Muscle of arm (tissue), 14 donors: ENCODE measurements at places on chromosomes 7 and 10. TPM values are rescaled to one million over a fixed set of nuclear protein-coding genes. Genes with fewer than 3 reads are reported as not detected.

GRCh38 chr7:112540839-112541577 is 60.2 kb downstream of the LSMEM1 start:
- DNase-seq = no peak

DNA sequence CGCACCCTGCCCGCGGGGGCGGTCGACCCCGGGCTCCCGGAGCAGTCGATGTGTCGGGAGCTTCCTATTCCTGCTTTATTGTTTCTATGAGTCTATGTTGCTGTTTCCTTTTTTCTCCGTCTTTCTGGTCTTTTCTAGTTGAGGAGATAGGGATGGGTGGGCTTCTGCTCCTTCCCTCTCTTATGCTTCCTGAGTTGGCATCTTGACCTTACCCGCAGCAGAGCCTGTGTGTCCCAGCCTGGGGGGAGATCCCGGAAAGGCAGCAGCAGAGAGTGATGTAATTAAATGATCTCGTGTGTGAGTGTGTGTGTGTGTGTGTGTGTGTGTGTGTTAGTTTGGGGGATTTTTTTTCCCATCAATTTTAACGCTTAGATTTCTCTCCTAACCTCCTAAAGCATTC is 486 bp upstream of the SORCS1 start:
- no peak for DNase-seq

- peak; percentile 19 for DNase-seq
Measured at GRCh38 chr10:74738985-74739567, 87.3 kb upstream of the KAT6B start.

- peak; percentile 24 for DNase-seq
Measured at GRCh38 chr7:95550546-95550945, 45.8 kb downstream of the PDK4 start.

DNA sequence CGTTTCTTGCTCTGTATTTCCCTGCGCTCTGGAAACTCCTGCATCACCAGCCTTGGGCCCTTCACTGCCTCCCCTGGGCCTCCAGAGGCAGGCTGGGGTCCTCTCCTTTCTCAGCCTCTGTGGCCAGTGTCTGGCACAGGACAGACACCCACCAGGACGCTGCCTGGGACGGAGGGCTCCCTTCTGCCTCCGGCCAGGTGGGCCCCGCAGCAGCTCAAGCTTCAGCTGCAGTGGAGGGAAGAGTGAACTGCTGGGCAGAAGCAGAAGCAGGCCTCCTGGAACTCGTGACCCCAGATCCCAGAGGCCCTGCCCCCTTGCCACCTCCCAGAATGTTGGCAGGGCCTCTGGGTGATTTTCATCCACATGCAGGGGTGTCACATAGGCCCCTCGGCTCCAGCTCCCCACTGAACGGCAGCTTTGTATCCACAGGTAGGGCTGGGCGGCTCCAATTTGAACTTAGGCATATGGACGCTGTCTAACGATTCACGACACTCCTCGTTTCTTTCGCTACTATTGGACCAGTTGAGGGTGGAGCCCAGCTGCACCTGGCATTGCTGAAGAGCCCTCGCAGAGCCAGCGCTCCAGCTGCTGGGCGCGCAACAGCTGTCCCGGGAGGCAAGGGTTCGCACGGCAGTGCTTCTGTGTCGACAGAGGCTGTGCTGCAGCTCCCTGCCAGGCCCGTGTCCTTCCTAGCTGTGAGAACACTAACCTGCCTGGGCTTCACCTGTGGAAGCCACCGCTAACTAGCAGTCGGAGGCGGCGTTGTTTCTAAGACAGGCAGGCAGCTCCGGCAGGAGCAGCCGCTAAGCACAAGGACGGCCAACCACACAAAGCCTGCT is 18.4 kb upstream of the GPR146 start:
- no peak for DNase-seq

GRCh38 chr7:104208421-104208780 is 588 bp upstream of the ORC5 start:
- no peak for DNase-seq

DNA sequence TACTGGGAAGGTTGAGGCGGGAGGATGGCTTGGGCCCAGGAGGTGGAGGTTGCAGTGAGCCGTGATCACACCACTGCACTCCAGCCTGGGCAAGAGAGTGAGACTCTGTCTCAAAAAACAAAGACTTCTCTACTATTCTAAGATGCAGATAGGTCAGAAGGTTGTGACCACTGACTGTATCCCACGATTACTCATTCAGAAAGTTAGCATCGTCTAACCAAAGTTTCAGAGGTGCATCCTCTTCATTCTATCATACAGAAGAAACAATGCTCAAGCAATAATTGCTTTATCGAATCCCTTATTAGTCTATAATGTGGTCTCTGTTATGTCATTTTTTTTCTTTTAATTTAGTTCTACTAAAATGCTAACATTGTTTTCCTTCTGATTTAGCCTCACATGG is 348.7 kb upstream of the LRGUK start:
- no peak for DNase-seq

- DNase-seq = no peak
Measured at GRCh38 chr7:54345746-54346145, 196.4 kb upstream of the VSTM2A start.

- no peak for DNase-seq
Measured at GRCh38 chr10:6027929-6028328, 34.2 kb downstream of the IL2RA start.

DNA sequence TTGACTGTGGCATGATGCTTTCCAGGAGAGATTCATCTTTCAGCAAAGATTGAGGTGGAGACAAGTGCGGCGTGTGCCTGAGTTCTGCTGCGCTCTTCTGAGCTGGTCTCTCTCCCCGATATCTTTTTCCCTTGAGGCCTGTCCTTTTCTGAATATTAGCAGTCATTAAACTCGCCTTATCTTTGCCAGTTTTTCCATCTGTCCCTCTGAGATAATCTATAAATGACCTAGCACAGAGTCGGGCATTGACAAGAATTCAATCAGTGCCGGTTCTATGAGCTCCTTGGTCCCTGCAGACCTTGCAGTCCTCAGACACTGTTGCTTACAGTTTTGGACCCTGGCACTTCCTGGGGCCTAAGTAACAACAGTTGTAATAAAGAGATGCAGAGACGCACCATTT is 89.7 kb upstream of the IKZF1 start:
- no peak for DNase-seq

GRCh38 chr10:113735913-113736312 is 15.6 kb upstream of the PLEKHS1 start:
- DNase-seq = no peak

DNA sequence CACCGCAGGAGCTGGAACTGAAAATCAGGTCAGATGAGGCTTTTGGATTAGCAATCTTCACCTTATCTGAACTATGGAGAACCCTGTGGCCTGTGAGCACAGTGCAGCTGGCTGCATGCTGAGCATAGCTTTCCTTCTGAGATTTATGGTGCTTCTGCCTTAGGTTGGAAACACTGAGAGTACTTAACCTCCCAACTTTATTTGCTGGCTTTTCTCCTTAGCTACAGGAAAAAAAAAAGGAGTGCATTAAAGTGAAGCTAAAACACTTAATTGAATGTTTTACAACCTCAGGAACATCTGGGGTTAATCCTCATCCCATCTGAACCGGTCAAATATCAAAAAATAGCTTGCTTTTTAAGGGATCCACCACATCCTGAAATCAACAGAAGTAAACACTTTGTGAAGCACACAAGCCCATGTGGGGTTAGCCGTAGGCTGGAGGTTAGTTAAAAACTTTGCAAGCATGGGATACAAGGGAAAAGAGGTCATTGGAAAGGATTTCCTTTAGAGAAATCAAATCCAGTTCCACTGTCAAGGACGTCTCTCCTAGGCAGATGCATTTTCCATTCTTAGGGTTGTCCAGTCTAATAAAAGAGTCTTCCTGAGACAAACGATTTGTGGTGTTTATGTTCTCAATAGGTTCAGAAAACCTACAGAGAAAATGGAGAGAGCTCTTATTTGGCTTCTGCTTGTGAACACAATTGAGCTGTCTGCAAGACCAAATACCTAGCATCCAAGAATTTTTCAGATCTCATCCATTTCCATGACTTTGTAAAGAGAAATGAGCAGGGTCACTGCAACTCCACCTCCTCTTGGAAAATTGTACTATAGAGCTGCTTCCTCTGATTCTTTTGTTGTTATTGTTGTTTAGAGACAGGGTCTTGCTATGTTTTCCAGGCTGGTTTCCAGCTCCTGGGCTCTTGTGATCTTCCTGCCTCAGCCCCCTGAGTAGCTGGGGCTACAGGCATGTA is 470.4 kb upstream of the IGFBP3 start:
- DNase-seq = peak; percentile 74

DNA sequence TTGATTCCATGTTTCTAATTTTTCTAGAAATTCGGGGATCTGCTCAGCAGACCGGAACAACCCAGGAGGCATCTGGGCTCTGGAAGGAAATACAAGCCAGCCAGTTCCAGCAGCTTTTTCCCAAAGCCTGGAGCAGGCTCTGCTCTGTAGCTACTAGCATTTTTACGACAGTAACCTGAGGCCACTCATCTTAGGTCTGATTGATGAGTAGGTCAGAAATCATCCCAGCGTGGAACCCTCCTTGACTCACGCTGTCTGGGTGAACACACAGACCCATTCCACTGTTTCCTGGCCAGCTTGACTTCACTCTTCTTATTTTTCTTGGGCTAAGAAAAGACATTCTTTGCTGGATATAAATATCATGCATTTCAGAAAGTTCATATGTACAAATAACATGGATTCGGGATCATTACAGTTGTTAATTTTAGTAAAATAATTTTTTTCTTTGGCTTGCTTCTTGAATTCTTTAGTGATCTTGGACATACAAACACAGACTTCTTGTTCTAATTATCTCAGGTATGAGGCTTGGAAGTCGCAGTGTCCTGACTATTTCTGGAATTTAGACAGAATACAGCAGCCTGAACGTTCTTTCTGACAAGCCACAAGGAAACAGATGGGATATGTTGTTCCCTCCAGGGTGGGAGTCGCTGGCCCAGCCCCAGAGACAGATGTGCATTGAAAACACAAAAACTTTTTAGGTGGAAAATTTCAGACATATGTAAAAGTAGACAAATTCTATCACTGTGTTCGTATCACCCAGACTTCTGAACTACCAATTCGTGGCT is 54.6 kb upstream of the PITRM1 start:
- peak; percentile 48 for DNase-seq

GRCh38 chr7:109646124-109646523 is 1076.5 kb downstream of the DNAJB9 start:
- DNase-seq = no peak

DNA sequence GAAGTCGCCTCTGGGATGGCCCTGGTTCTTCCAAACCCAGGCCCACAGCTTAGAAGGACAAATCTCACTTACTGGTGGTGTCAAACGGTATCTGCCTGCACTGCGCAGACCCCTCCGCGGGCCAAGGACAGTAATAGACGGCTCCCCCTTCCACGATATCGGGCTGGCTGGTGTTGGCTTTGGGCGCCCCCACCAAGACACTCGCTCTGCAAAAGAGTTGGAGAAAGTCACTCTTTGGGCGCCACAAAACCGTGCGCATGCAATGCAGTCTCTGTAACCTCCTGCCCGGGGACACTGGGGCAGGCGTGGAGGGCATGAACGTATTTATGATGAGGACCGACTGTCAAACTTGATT is 1.1 kb downstream of the ITGA8 start:
- DNase-seq = no peak

DNA sequence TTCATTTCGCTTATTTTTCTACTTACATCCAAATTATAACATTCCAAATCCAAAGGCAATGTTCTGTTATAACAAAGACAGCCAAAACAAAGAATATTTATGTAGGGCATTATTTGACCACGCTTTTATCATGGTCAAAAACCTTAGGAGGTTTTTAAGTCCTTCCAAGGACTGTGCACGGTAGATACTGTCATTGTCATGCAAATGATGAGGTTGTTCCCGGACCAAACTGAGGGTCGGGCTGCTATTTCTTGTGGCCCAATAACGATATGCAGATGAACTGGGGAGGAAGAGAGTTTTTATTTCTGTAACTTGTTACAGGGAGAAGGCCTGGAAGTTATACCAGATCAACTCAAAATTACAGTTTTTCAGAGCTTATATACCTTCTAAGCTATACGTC is 56.6 kb upstream of the STEAP4 start:
- DNase-seq = no peak

DNA sequence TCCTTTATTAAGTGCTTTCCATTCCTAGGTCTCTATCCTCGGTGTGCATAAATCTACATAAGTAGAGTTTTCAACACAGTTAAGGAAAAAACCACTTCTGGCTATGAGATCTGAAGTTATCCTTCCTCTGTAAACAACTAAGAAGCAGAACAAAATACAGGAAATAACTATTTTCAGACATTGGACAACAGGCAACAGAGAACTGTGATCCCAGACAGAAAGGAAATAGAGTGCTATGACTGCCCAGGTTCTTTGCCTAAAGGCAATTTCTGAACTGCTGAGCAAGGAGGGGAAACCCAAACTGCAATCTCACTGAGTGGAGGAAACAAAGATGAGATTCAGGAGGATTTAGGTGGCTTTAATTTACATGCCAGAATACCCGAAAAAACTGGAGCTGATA is 285.4 kb downstream of the SNX13 start:
- DNase-seq = no peak

DNA sequence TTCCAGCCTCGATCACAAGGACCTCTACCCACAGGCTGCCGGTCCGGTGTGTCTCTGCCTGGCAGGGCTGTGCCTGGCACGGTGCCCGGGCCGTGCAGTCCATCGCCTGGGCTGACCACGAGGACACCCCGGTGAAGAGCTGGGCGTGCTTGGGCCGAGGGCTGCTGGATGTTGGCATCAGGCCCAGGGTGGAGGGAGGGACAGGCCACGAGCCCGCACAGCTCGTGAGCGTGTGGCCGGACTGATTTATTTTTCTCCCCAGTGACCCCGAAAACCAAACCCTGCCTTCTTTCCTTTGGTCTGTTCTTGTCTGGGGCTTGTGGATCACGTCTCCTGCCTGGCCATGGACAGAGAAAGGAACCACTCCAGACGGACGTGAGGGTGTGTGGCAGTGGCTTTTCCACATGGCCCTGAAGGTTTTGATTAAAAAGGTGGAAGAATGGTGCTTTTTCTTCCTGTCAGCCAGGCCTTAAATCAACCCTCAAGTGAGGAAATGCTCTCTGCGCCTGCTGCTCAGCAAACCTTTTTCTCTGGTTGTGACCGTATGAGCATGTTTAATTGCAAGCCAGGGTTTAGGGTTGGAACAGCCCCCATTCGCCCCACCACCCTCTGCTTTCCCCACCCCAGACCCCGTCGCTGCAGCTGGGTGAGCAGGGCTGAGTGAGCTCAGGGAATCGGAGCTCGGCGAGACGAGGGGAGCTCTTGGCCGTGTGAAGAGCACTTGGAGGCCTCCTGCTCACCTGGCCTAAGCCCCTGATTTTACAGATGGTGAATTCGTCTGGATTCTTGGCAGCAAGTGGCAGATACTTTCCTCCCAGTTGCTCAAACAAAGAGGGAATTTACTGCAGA is 130.1 kb downstream of the RGS10 start:
- DNase-seq = peak; percentile 87

GRCh38 chr7:47711776-47712175 is 129.9 kb upstream of the TNS3 start:
- DNase-seq = no peak

The PRLHR gene
- not detected for polyA plus RNA-seq

The ZNF425 gene
- polyA plus RNA-seq = 3.8 TPM

The GIMAP7 gene
- not detected for polyA plus RNA-seq

The CALML3 gene
- polyA plus RNA-seq = 0.20 TPM

The DGKI gene
- 0.88 TPM for polyA plus RNA-seq

The CDNF gene
- polyA plus RNA-seq = 2.2 TPM

The NANOS1 gene
- 6.9 TPM for polyA plus RNA-seq

The PLXNA4 gene
- polyA plus RNA-seq = 1.8 TPM

The RSPH10B2 gene
- 0.13 TPM for polyA plus RNA-seq

The TSPAN12 gene
- 83.9 TPM for polyA plus RNA-seq

The TMEM270 gene
- not detected for polyA plus RNA-seq

The CYP3A5 gene
- polyA plus RNA-seq = 0.83 TPM
